ENCODE measurements at places on chromosomes 5 and 9.

DNA sequence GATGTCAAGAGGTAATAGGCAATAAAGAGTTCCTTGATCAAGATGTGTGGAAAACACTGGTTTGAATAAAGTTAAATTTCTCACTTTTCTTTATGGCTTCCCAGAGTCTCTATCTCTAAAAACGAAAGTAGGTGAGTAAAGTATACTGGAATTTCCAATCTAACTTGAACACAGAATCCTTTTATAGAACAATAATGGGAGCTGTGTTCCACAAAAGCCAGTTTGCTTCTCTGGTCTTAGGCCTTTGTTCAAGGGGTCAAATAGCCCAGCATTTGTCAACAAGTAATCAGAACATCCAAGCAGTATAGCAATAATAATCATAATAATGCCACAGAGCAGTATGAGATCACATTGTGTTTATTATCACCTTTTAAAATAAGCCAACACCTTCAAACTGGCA lies 20.2 kb downstream of the ATP10B start:
- DNase-seq: no peak

GRCh38 chr9:18847576-18848275 lies 185.3 kb downstream of the SAXO1 start:
- DNase-seq: no peak

GRCh38 chr9:127977884-127978647 lies 2.7 kb downstream of the EEIG1 start:
- DNase-seq: no peak

- no peak for DNase-seq
Observed at GRCh38 chr9:19788152-19788551, 685 bp downstream of the SLC24A2 start.

DNA sequence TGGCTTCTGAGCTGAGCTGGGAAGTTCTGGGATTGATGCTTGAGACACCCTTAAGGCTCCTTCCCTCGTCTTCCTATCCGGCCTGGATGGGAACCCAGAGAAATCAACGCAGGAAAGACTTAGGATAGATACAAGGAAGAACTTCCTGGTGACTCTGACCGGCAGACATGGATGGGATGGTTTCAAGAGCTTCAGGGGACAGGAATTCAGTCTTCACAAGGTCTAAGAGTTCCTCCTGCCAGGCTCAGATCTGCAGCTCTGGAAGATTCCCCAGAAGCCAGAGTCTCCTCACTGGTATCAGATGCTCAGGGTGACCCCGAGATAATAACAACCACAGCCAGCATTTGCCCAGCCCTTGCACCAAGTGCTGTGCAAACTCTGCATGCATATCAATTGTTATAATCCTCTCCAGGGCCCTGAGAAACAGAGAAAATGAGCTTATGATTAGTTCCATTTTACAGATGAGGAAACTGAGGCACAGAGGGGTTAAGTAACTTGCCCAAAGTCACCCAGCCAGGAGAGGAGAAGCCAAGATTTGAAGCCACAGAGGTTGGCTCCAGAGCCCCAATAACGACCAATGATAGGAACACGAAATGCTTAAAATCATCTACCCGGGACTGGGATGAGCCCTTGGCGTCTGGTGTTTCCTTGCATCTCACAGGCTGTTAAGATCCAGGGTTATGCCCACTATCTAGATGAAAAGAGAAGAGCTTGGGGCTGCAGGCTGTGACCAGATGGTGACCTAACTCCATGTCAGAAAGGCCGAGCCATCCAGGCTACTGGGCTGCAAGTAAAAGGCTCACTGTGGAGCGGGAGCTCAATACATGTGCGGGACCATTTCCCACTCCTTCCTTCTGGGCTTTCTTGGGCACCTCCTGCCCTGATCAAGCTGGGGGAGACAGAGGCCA lies 119.8 kb downstream of the C9orf50 start:
- DNase-seq: no peak

- DNase-seq: no peak
Observed at GRCh38 chr9:78010445-78010844, 21.2 kb downstream of the GNAQ start.
